ENCODE measurements at places on chromosomes 4 and X.

GRCh38 chr4:15244354-15244753 is 183.5 kb upstream of the C1QTNF7 start:
- no peak for DNase-seq

DNA sequence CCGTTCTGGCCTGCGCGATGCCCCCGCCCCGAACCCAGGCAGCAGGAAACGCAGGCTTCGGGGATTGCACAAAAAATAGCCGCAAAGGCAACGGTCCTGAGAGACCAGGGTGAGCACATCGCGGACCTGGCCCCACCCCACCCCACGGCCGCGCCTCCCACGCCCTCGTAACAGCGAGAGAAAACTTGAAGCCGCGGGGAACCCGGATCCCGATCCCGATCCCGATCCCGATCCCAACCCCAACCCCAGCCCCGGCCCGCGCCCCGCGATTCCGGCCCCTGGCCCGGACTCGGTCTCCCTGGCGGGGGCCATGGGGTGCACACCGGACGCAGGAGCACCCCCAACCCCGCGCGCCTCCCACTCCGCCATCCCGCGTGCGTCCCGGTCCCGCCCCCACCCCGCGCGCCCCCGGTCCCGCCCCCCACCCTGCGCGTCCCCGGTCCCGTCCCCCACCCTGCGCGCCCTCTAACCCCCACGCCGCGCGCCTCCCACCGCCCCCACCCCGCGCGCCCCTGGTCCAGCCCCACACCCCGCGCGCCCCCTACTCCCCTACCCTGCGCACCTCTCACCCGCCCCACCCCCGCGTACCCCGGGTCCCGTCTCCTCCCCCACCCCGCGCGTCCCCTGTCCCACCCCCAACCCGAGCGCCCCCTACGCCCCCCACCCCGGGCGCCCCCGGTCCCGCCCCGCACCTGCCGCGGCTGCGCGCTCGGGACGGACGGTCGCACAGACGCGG is 29.0 kb downstream of the NOP14 start:
- no peak for DNase-seq

DNA sequence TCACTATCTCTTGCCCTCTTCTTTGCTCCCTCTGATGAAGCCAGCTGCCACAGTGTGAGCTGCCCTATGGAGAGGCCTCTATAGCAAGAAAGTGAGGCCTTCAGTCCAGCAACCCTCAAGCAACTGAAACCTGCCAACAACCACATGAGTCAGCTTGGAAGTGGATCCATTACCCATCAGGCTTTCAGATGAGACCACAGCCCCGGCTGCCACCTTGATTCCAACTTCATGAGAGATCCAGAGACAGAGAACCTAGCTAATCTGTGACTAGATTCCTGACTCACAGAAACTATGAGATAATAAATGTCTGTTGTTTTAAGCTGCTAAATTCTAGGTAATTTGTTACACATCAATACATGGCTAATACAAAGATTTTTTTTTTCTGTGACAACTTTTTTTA is 20.4 kb upstream of the WAS start:
- no peak for DNase-seq

GRCh38 chr4:70660106-70660505 is 6.2 kb downstream of the JCHAIN start:
- no peak for DNase-seq

DNA sequence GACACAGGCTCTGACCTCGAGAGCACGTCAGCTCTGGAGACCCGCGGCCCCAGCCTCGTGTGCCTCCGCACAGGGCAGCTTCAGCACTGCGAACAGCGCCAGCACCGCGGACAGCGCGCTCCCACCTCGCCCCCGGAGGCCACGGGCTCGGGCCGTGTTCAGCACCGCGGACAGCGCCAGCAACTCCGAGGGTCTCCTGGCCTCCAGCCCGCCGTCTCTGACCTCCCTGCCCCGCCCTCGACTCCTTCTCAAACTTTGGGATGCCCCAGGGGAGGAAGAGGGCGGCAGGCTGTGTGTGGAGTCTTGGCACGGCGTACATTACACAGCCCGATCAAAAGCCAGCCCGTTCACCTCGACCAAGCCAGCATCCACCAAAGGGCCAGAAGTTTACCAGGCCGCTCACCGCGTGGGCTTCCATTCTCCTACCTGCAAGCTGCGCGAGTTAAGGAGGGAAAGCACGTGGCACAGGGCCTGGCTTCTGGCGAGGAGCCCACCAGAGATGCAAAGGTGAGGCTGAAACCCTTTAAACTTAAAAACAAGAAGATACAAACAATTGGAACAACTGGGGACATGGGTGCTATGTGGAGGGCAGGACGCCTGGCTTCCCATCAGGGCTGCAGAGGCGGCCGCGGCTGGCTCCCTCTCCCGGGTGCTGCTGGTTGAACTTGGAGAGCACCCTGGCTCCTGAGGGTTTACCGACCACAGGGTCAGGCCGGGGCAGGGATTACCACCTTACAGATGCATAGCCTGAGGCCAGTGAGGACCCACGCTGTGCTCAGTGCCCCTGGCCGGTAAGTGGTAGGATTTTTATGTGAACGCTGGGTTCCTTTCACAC is 4.5 kb upstream of the NKX1-1 start:
- no peak for DNase-seq

GRCh38 chr4:100889898-100890297 is 372.1 kb upstream of the EMCN start:
- no peak for DNase-seq

DNA sequence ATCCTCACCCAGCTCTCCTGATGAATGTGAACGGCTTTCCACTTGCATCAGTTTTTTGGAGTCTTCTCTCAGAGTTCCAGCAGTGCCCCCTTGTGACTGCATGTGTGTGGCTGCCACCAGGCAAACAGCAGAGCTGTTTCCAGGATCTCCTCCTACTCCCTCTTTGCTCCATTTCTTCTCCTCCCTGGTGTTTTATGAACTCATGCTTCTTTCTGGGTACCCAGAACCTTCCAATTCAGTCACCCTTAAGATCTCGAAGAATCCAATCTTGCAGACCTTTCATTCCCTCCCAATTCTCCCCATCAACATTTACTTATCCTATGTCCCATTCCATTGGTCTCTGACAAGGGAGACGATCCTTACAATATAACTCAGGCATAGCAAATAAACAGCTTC is 6.8 kb upstream of the TCEANC start:
- DNase-seq: peak; percentile 63

DNA sequence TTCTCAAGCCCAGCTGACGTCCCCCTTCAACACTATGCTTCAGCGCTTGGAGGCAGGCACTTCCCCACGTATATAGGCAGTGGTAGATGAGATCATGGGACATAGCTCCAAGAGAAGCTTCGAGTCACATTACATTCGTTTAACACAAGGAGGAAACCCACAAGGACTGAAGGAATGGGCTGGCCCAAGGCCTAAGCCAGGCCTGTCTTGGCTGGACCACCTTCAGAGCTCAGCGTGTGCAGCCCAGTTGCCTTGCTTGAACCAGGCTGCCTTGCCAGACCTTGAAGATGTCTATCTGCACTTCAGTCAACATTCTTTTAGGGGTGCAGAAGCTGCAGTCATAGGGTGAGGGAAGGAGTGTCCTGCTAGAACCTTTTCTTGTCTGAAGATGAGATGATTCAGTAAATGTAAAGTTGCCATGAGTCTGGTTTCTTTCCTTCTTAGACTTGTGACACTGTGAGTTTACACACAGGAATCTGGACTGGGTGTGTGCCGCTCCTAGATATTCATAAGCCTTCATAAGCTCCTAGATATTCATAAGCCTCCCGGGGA is 144.1 kb upstream of the RBPJ start:
- no peak for DNase-seq

GRCh38 chr4:56627985-56628384 is 53.1 kb downstream of the HOPX start:
- no peak for DNase-seq
